Activated CD8-positive, alpha-beta memory T cell treated with anti-CD3 and anti-CD28 coated beads, Interleukin-2, amount 50 U/mL, for 48 hours (primary cell): ENCODE measurements at places on chromosomes 6 and 20.

GRCh38 chr6:104702126-104702841 lies 157.4 kb downstream of the HACE1 start:
- DNase-seq = no peak

DNA sequence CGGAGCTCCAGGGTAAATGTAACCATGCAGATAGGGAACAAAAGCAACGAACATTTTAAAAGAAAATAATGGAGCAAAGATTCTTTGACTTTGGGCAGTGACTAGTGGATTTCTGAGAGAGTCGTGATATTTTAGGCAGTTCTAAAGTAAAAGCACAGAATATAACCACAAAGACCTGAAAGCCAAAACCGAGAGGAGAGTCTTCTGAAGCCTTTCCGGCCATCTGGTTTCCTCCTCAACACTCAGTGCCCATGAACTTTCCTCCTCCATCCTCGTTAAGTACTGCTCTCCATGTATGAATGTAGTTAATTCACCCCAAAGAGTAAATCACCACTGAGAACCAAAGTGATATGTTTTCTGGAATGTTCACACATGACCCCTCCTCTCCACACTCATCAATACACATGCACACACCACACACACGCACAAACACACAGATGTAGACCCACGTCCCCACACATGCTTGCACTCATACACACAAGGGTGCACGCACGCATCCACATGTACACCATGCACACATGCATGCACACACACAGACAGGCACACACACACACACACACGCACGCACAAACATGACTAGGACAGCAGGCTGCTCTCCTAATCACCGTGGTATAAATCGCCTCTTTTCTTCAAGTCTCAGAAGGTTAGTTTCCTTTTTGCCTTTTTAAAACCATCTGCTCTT lies 109.5 kb downstream of the MYLK4 start:
- DNase-seq = no peak

DNA sequence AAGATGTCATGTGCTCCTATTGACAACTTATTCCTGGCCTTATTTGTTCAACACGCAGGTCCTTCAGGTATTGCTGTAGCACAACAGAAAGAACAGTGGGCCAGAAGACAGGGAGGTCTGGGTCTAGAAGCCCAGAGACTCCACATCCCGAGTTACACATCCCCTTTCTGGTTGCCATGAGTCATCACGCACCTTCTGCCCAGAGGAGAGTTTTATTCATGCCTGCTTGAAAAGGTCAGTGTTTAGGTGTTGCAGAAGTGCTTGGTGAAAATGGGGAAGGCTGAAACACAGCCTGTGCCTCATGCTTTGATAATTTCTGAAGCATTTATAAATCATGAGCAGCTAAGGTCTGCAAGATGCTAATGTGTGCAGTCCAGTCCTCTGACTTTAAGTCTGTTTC lies 256.4 kb downstream of the GMPR start:
- DNase-seq = no peak

DNA sequence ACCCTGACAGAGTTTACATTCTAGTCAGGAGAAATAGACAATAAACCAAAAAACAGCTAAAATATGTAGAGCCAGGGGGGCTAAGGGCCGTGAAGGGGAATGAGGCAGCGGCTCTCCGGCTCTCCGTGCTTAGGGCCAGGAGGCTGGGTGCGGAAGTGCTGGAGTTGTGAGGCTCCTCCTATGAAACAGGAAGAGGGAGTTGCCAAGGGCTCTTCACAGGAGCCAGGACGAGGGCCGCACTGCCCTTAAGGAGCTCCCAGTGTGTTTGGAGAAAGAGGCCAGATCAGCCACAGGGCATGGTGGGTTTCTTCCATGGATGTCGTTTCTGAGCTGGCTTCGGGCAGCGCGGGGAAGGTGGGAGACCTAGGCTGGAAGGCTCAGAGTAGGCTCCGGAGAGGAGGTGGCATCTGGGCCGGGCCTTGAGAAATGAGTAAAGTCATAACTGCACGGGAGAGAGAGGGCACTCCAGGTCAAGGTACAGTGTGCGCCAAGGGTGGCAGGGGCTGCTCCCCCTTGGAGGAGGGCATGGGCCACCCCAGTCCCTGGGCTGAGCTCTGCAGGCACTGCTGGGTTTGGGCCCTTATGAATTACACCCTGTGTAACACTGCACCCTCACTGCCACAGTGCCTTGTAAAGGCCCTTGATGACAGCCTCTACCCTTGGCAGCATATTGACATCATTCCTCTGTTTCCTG lies 20.8 kb upstream of the MLN start:
- DNase-seq = no peak

GRCh38 chr6:101380897-101381630 lies 12.4 kb upstream of the GRIK2 start:
- no peak for DNase-seq

- no peak for DNase-seq
These were observed 69.4 kb downstream of the SNX9 start for GRCh38 chr6:157892363-157892877.

GRCh38 chr6:110550353-110550752 lies 73.9 kb upstream of the SLC22A16 start:
- DNase-seq = no peak
